NCI-H146 (cell line): ENCODE measurements at places on chromosomes 11 and 22.

GRCh38 chr11:105829084-105829483 lies 193.0 kb downstream of the MSANTD4 start:
- DNase-seq = no peak

DNA sequence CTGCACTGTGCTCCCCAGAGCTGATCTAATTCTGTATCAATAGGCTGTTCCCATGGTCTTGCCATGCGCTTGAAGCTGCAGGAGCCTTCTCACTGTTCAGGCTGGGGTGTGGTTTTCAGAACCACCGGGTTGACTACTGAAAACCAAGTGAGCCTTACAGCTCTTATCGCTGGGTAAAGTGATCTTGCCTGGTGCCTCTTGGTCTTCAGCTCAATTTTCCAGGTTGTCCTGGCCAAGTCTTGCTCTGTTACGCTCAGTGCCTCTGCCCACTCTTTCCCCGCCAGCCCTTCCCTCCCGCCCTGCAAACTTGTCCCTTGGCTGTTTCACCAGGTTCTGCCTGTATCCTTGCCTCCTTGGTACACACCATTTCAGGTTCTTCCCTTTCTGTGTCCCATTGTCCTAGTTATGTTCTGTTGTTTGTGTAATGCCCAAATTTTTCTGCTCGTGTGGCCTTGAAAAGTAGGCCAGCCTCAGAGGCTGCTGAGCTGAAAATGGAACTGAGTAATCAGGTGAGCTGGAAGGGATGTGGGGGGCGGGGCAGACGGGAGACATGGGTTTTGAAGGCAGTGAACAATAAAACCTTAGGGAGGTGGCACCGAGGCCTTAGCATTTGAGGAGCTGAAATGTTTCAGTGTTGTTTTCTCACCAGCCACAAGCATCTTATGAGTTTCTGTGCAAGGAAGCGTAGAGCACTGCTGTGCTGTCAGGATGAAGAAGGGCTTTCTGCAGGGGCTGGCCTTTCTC lies 11.2 kb downstream of the PEX26 start:
- DNase-seq = no peak

- no peak for DNase-seq
Measured at GRCh38 chr22:25120093-25120561, 79.5 kb upstream of the CRYBB3 start.

GRCh38 chr11:36372101-36372771 lies 76.1 kb downstream of the PRR5L start:
- DNase-seq = no peak

DNA sequence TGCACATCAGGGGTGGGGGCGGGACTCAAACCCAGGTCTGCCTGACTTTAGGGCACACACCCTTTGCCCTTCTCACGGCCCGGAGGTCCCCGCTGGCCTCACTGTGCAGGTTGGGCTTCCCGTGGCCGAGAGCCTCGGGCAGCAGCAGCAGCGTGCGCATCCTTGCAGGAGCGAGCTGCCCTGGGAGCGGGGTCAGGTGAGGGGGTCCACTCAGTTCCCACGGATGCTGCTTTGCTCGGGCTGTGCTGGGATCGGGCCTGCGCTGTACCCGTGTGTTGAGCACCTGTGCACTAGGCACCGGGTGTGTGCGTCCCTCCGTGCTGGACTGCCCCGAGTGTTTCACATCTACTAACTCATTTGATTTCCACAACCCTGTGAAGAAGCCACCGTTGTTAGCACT lies 25.1 kb downstream of the PRR5 start:
- DNase-seq = no peak

- no peak for DNase-seq
Measured at GRCh38 chr11:81397316-81397715, 1336.3 kb downstream of the FAM181B start.

- peak; percentile 97 for DNase-seq
Measured at GRCh38 chr11:65860278-65861164, at the start of gene MUS81. Gene MUS81 (plus strand): TSS chr11:65860433. CDS start chr11:65860754, 321 bp downstream.

DNA sequence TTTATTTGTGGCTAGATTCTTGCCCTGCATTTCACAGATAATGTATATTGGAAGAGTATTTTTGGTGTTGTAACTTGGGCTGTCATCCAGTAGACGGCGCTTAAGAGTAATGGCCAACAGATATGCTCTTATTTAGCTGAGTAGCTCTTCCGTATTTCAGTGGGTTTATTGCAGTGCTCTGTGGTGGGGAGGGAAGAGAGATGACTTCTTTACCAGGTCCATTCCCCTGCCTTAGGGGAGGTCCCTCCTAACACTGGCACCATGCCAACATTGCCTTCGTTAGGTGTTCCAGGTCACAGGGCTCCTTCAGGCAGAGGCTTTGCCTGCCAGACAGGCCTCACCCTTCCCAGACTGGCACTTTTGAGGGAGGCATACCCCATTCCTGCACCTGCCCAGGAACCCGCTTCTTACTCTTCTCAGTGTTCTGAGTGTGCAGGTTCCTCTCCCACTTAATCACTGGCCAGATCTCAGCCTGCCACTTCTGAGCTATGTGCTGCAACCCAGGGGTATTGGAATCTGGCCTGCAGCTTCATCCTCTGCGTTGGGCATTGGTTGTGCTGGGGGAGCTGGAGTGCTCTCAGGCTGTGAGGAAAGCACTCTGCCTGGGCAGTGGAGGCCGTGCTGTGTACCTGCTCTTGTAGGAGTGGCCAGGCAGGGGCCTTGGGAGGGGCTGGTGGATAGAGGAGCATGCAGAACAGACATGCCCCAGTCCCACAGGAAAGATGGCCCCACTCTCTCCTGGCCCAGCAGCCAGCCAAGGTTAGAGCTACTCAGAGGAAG lies 29.4 kb upstream of the SLN start:
- peak; percentile 11 for DNase-seq

DNA sequence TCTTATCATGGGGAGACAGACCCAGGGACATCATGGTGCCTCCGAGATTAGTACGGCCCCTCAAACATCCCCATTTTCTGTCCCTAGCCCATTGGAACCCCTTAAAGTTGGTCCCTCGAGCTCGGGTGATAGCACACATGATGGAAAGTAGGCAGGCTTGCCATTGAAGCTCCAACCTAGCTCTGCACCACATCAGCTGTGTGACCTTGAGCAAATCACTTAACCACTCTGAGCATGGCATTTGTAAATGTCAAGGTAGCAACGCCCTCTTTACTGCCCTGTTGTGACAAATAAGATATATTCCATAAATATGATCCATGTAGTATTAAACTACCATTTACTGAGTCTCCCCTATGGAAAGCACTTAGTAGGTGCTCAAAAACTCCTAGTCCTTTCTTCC lies 61.1 kb downstream of the MIAT start:
- no peak for DNase-seq

DNA sequence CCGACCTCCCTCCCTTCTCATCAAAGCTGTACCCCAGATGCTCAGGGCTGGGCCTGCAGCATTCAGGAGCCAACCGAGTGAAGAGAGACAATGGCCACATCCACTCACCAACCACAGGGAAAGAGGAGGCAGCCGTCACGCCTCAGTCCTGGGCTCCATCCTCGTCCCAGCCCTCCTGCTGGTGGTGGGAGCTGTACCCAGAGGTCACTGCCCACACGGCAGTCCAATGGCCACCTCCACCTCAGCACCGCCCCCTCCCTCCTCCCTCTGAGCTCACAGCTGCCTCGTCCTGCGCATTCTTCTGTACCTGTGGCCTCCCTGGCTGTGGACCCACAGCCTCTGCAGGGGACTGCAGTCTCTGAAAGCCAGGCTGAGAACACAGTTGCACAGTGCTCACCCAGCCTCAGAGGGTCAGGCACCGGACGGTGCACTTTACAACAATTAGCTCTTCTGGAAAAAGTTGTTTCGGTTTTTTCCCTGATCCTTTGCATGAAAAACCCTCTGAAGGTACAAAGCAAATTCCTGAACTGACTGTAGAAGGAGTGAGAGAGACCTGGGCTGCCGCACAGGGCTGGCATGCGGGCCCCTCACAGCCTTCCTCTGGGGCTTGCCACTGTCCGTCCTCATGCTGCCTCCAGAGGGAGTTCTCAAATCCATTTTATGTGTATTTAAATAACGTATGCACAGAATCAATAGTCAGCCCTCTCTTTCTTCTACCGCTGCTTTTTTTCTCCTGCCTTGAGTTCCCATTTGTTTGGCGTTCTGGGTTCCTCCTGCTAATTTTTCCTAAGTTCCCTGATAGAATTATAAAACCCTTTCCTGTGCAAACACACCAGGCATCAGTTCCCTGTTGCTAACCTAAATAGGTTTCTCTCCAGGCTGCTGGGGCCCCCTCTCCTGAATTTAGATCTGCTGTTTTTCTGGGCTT lies 52.7 kb downstream of the PHF21B start:
- peak; percentile 15 for DNase-seq

DNA sequence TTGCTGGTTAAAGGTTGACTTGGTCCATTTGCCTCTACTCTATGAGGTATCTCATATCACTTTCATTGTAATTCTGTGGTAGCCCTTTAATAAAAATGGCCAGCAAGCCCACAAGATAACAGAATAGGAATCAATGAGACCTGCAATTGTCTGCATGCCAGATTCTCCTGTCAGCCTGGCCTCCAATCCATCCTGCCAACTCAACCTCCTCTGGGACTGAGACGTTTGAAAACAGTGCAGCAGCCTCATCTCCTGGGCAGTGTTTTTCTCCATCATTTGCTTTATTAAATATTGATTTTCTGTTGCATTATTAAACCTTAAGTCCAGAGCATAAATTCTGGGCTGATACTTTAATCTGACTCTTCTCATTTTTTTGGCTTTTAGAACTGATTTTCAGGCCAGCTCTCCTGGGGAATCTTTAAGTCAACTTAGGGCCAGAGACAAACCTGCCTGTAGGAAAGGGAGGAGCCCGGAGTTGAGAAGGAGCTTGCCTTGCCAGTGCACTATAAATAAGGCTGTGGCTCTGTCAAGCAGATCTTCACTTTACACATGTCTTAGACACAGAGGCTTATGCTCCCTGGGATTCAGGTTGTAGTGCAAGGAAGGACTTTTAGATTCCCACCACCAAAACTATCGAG lies 798.0 kb downstream of the NTM start:
- no peak for DNase-seq

GRCh38 chr11:86292912-86293616 lies 9.0 kb upstream of the HIKESHI start:
- no peak for DNase-seq

DNA sequence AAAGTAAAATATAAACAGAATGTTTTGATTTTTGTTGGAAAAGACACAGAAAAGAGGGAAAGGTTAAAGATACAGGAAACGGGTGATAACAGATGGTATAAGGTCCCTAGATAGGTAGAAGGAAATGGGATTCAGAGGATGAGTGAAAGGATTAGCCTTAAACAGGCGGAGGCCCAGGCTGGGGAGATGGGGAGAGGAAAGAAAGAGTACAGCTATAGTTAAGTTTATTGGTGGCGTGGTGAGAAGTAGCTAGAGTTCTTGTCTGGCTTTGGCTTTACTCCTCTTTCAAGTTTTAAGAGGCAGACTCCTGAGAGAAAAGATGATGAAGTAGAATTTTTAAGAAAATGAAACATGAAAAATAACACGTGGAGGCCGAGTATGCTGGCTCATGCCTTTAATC lies 13.7 kb downstream of the ZBTB44 start:
- DNase-seq = no peak

DNA sequence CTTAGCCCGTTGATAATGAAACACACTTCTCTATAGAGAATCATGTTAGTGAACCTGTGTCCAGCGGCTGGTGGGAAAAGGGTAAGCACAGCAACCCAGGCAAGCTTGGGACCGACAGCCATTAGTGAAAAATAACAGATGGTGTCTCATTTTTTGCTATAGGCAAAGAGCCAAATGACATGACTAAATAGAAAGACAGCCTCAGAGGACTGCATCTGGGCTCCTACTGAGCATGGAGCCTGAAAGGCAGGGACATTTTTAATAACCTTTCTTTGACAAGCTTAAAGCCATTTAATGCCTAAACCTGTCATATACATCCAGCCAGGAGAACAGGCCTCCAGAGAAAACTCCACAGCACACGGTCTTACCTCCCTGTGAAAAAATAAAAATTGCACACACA lies 67.0 kb downstream of the FANCF start:
- no peak for DNase-seq

GRCh38 chr11:64619196-64619595 lies 28.2 kb downstream of the SLC22A12 start:
- no peak for DNase-seq

- DNase-seq = peak; percentile 77
Measured at GRCh38 chr11:9015677-9016076, 11.9 kb upstream of the NRIP3 start.

DNA sequence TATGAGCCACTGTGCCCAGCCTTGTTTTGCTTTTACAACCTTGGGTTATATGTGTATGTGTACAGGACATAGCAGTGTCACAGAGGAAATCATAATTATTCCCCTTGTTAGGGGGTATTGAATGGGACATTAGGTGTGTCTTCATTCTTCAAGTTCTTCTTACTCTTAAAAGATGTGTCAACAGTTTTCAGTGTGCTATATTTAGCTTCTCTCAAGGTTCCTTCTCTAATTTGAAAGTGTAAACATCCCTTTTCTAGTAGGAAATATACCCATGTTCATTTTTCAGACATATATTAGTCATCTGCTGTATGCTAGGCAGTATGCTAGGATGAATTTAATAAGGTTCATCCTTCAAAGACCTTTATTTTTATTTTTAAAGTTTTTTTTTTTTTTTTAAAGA lies 17.1 kb downstream of the PCF11 start:
- no peak for DNase-seq

DNA sequence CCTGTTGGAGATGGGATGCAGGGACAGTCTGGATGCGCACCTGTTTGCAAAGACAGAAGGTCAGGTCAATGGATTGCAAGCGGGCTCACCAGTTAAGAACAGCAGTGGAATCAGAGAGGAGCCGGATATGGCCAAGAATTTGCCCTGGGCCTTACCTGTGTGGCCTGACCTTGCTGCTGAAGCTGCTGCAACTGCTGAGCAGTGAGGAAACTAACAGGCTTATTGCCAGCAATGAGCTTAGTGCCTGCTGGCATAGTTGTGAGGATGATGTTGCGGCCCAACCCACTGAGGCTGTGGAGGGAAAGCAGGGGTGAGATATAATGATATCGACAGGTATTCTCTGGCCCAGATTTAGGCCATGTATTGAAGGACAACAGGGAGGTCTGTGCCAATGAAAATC lies 30.6 kb downstream of the NFRKB start:
- no peak for DNase-seq

- no peak for DNase-seq
Measured at GRCh38 chr11:1163911-1164735, 6.4 kb downstream of the MUC5AC start.

- DNase-seq = no peak
Measured at GRCh38 chr22:21736084-21736642, 569 bp upstream of the YPEL1 start.

GRCh38 chr11:61168042-61168688 lies 6.9 kb upstream of the VPS37C start:
- no peak for DNase-seq
